Stimulated activated CD8-positive, alpha-beta memory T cell treated with anti-CD3 and anti-CD28 coated beads, Interleukin-12 subunit alpha, Interleukin-12 subunit beta, amount 100 ng/mL, for 1 hour (primary cell): ENCODE measurements at places on chromosomes 2 and 18.

DNA sequence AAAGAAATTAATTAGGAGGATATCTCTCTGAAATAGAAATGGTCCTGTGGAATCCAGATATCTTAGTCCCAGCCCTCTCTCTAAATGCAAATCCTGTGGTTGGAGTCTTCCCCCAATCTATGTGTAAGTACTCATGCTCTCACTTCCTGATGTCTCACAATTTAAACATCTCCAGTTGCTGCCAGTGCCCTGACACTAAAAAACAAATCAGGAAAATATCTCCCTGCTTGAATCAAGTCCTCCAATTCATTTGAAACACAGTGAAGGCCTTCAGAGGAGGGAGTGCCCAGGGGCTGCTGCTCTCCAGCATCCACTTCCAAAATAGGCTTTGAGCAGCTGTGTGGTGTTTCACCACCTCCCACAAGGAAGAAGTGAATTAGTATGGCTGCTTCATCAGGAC is 413.8 kb downstream of the RAD51AP2 start:
- DNase-seq = no peak

DNA sequence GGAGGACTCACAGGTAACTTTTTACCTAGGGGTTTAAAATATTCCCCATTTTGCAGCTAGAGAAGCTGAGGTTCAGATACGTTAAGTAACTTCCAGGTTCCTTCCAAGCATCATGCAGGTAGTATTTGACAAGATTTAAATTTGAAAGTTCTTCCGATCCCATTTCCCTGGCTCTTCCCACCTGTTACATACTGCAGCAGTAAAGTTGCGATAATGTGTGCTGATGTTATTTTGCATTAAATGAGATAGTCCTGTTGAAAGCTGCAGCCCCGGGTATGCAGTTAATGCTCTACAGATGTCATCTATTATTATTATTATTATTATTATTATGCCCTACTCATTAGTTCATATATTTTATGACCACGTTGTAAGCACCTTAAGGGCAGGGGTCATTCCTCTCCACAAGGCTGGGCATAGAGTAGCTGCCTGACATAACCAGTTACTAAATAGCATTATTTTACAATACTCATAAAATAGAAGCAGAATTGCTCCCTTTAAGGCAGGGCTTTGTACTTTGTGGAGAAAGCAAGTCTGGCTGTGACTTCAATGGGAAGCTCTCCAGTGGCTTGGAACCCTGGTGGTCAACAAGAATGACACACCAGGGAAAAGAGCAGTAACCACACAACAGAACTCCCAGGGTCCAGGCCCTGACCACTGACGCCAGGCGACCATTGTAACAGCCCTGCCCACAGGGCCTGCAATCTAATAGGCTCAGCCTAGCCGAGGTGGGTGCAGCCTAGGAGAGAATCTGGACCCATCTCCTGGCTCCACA is 112.0 kb upstream of the STPG4 start:
- no peak for DNase-seq

GRCh38 chr18:9991011-9992000 is 77.5 kb downstream of the VAPA start:
- DNase-seq = no peak

- DNase-seq = no peak
These were observed 215.4 kb upstream of the ITGA4 start for GRCh38 chr2:181241797-181242196.

DNA sequence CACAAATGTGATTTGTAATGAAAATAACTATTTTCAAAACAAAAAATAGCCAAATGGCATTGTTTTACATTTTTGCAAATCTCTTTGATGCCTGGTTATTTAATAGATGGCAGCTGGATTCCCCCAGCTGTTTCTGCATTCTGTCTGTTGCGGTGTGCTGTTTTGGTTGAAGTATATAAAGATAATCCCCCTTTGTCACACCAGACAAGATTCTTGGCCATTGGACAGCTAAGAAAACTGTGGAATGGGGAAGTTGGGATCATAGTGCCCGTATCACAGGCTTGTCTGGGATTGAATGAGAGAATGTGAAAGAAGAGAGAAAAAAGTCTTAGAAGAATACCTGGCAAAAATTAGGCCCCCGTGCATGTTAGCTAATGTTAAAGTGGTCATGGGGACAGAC is 19.5 kb upstream of the LYPD6B start:
- no peak for DNase-seq

GRCh38 chr2:120203251-120204021 is 19.8 kb downstream of the TMEM185B start:
- no peak for DNase-seq

DNA sequence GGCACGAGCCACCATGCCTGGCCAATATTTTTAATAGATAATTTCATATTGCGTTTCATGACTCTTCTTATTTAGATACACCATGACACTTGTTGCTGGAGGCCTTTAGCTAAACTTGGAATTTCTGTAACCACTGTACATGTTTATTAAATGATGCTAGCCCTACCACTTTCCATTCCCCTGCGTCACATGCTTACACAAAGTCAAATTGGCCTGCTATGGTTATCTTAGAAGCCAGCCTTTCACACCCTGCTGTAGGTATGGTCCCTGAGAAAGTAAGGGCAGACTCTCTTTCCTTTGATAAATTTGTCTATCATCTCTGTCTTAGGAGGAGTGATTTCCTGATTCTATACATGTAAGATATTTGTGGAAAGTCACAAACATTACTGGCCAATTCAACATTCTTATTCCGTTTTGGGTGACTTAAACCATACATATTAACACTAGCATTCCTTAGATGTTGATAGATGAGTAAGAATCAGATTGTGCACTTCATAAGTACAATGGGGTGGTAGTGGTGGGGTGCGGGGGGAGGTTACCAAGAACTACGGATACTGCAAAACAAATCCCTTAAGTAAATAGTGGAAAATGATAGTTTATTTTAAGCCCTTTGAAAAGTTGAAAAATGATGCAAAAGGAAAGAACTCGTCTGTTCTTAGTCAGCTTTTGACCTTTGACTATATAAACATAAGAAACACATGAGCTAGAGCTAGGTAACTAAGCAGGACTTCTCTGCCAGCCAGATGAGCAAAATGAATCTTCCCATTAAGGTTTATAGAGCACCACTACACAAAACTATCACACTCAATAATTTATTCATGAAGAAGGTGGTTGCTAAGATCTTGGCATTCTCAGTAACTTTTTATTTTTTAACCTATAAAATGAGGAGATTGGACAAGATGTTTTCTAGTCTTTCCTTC is 7.9 kb upstream of the NDUFV2 start:
- DNase-seq = no peak

- no peak for DNase-seq
These were observed 17.7 kb upstream of the SEMA4C start for GRCh38 chr2:96887493-96888012.

DNA sequence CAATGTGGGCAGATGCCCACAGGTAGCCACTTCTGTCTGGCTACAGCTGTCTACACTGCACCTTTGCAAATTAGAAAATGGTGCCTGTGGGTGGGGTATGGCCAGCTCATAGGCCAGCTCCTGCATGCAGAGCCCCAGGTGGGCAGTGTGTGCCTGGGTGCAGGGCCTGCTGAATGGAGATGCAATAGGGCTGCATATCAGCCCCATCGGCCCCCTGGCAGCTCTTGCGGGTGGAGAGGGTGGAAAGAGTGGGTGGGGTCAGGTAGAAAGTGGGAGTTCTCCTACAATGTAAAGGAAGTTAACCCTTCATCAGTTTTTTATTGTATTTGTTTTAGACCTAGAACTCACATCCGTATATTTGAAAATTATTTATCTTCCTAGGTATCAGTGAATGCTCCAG is 37.1 kb downstream of the FBLN7 start:
- DNase-seq = no peak

GRCh38 chr2:136246086-136246669 is 128.2 kb upstream of the CXCR4 start:
- DNase-seq = no peak

DNA sequence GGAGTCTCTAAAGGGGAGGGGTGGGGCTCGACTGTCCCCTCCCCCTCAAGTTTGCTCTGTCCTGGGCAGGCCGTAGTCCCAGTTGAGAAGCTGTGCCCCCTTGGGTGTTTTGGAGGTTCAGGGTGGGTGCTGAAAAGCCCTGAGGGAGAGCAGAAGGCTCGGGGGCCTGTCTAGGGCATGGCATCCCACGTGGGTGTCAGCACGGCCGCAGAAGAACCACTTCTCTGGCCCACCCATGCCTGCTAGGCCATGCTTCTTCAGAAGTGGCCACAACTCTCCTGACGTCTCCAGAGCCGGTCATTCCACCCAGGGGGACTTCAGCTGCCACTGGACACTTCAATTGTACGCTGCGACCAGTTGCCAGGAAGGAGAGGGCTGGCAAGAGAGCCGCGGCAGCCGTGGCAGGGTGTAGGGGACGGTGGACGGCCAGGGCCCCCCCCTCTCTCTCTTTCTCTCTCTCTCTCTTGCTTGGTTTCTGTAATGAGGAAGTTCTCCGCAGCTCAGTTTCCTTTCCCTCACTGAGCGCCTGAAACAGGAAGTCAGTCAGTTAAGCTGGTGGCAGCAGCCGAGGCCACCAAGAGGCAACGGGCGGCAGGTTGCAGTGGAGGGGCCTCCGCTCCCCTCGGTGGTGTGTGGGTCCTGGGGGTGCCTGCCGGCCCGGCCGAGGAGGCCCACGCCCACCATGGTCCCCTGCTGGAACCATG is at the start of gene INPP5D:
INPP5D (plus strand) TSS at position 546 of the 704 bp plus-strand sequence; CDS start at position 683, 137 bp downstream.
- DNase-seq = peak; percentile 47

DNA sequence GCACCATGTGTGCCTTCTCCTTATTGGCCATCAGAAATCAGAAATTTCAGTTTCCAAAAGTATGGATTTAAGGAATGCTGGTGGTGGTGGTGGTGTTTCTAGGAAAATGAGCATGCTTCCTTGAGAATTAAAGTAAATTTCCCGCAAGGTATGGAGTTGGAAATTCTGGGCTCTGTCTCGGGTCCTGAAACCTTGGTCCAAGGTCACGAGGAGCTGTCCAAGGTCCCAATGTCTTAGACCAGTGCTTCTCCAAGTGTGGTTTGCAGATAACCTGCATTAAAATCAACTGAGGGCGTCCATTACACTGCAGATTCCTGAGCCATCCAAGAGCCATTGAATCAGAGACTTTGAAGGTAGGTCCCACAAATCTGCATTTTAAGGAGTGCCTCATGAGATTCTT is 210.9 kb upstream of the PKDCC start:
- DNase-seq = peak; percentile 6
